ENCODE measurements at places on chromosomes 2 and 18.

DNA sequence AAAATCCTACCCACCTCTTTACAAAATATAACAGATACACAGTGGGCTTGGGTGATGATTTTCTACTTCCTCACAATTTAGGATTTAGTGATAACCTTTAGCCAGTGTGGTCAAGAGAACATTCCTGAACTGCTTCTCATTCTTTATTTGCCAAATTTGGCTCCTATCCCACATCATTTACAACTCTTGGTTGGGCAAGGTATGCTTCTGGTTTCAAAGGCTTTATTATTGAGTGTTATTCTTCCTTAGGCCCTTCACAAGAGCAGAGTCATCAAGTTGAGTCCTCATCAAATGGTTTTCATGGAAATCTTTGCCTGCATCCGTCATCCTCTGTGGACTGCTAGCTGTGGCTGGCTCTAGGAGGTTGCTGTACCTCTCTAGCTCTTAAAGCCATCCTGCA is 472.0 kb upstream of the ETAA1 start:
- DNase-seq: no peak

DNA sequence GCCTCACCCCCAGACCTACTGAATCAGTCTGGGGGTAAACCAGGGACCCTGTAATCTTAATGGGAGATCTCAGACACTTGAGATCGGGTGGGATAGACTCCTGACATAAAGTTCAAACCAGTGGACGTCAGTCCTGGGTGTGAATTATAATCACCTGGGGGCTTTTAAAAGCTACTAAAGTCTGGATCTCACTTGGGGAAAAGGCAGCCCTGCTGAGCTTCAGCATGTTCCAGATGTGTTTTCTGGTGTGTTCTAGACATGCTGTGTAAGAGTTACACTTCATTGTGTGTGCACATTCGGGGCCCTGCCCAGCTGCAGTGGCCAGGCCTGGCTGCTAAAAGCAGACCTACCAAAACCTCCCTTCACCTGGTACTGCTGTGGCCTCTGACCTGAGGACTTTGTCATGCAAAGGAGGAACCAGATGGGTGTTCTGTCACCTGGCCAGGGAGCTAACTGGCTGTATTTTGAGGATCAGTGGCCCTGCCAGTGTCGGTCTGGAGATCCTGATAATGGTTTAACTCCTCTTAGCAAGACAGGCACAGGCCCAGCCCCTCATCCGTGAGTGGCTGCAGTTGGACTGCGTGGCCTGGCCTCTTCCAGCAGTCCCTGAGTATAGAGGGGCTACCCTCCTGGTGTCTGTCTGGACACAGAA is 10.6 kb downstream of the RRM2 start:
- no peak for DNase-seq

- DNase-seq: no peak
Observed at GRCh38 chr2:78980152-78980465, 45.4 kb upstream of the REG3G start.

GRCh38 chr18:48419277-48420022 is 10.3 kb upstream of the ZBTB7C start:
- no peak for DNase-seq

- no peak for DNase-seq
Observed at GRCh38 chr18:62939433-62939832, 224.1 kb downstream of the PHLPP1 start.

GRCh38 chr2:70620020-70620419 is 66.4 kb upstream of the TGFA start:
- no peak for DNase-seq

DNA sequence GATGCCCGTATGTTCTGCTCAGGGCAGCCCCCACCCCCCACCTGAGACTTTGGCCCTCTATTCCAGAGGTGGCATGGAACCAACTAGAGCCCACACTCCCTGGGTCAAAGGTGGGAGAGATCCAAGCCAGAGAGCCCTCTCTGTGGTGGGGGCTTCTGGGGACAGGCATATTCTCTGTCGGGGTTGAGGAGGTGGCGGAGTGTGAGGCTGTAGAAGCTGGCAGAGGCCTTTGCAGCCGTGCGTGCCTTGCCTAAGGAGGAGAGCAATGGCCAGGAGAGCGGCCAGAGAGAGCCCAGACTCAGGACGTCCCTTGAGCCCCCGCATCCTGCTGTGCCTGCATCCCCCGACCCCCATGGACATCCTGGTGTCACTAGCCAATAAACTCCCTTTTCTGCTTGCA is 79.2 kb upstream of the HPCAL1 start:
- DNase-seq: no peak

DNA sequence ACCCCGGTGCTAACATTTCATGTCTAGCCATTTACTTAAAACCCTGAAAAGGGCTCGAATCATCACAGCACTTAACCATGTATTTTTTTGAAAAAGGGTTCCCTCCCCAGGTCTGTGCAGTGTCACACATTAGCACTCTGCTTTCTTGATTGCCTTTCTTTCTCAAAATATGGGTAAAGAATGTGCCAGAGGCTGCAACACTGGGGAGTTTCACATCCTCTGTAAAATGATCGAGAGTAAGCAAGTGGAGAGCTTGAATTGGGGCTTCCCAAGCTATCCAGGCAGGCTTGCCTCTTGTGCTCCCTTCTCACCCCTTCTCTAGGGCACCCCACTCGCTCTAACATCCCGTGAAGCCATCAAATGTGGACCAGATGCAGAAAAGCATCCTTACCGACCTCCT is 177.0 kb upstream of the CCDC68 start:
- DNase-seq: no peak

GRCh38 chr2:103734911-103735310 is 973.1 kb downstream of the TMEM182 start:
- no peak for DNase-seq

DNA sequence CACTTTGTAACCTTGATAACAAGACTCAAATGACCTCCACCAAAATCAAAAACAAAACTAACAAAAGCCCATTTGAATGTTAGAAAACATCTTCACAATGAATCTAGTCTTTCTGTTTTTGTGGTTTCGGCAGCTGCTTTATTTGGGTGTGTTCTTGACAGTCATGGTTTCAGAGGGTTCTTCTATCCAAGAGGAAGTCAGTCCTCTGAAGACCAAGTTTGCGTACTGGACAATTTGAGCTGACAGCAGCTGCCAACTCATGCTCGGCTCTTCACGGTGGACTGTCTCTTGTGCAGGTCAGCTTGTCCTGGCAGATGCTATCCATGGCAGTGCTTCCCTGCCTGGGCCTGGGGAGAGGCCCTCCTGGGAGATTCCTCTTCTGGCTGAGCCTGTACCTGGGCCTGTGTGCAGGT is 91.0 kb downstream of the TMEM17 start:
- no peak for DNase-seq

All from NCI-H1048 (cell line).